H7 (cell line): ENCODE measurements at places on chromosomes 16 and 17. TPM values are rescaled to one million over a fixed set of nuclear protein-coding genes. Genes with fewer than 3 reads are reported as not detected.
A peak's percentile ranks its signal among the peaks of the same experiment; 100 is the strongest.

XAF1 gene
- not detected in 2 replicates for total RNA-seq

PER1 gene
- total RNA-seq, result 19.2 and 32.4 TPM in 2 replicates

DNA sequence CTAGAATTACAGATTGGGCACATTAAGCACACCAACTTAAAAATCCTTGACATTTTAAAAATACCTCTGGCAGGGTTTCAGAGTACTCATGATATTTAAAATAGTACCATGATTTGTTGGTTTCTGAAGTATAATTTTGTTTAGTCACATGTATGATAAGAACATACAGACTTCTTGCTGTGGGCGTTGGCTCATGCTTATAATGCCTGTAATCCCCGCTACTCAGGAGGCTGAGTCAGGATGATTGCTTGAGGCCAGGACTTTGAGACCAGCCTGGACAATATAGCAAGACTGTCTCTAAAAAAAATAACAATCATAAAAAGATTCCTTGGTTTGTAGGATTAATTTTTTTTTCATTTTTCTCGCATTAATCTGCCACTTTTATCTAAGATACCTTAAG, 78.5 kb downstream of the NOS2 start:
- DNase-seq, result no peak

DNA sequence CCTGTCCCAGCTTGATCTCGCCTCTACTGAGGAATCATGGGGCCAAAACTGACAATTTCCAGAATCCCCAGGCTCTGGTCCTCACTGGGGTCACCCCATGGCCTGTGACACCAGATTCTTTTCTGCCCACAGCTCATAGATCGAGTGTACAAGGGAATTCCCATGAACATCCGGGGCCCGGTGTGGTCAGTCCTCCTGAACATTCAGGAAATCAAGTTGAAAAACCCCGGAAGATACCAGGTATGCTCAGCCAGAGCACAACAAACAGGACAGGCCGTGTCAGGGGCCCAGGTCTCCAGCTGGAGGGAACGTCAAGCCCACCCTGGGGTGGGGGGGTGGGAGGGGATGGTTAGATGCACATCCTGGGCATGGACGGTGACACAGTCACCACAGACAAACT, 17.5 kb downstream of the USP6 start:
- DNase-seq, result peak; percentile 16

SLC35B1 gene
- total RNA-seq, result 57.6 and 76.6 TPM in 2 replicates

GRCh38 chr16:85523602-85524364, 89.3 kb upstream of the GSE1 start:
- DNase-seq, result peak; percentile 94
